ENCODE measurements at places on chromosomes 1 and 21.

- DNase-seq: no peak
Measured at GRCh38 chr21:17988102-17988437, 168.9 kb upstream of the C21orf91 start.

DNA sequence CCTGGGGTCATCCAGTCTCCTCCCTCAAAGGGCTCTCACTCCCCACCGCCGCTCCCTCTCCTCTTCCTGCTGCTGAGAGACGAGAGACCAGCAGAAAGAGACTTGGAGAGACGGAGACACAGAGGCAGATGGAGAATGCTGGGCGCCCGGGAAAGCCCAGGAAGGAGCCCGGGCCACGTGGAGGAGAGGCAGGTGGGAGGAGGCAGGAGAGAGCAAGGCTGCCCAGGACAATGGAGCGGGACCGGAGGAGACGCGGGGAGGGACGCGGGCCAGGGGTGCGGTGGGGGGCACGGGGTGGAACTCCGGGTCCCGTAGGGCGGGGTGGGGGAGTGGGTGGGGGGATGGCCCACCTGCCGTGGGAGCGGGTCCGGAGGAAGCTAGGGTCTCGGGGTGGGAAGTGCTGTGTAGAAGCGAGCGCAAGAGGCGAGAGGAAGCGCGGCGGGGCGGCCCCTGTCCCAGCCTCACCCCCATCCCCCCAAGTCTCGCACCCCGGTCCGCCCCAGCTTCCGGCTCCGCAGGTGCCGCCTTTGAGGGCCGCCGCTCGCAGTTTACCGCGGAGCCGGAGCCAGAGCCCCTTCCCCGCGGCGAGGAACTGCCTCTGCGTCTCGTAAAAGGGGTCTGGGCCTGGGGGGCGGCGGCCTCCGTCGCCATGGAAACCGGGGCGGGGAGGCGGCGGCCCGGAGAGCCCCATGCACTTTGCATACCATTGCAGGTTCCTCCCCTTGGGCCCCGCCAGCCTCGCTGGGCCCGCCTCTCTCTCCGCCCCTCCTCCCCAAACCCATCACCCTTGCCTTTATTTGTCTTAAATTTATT lies 11.7 kb upstream of the EPHA2 start:
- DNase-seq: peak; percentile 74

GRCh38 chr1:209539576-209539975 lies 43.9 kb upstream of the CAMK1G start:
- DNase-seq: no peak

GRCh38 chr1:167274061-167274460 lies 53.4 kb downstream of the POU2F1 start:
- DNase-seq: no peak

- no peak for DNase-seq
Measured at GRCh38 chr1:83813576-83813975, 185.4 kb downstream of the TTLL7 start.

DNA sequence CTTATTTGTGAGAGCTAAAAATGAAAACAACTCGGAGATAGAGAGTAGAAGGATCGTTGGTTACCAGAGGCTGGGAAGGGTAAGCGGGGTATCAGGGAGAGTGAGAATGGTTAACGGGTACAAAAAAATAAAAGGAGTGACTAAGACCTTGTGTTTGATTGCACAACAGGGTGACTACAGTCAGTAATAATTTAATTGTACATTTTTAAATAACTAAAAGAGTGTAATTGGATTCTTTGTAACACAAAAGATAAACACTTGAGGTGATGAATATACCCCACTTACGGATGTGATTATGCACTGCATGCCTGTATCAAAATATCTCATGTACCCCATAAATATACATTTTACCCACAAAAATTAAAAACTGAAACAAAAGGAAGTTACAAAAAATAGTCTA lies 29.4 kb downstream of the FOXJ3 start:
- no peak for DNase-seq

DNA sequence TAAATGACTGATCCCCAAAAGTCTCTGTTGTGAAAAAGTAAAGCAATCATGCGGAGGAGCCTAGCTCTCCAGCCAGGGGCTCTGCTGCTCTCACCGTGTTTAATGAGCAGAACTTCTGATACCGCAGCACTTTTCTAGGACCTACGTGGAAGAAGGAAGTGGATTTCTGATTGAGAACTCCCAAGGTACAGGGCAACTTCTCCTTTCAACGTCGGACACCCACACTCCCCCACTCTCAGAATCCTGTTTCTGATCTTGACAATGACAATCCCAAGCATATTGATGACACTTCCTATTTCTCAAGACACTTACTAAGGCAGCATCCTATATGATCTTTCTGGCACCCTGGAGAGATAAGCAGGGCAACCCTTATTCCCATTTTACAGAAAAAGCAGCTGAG lies 78.4 kb downstream of the PROX1 start:
- no peak for DNase-seq

DNA sequence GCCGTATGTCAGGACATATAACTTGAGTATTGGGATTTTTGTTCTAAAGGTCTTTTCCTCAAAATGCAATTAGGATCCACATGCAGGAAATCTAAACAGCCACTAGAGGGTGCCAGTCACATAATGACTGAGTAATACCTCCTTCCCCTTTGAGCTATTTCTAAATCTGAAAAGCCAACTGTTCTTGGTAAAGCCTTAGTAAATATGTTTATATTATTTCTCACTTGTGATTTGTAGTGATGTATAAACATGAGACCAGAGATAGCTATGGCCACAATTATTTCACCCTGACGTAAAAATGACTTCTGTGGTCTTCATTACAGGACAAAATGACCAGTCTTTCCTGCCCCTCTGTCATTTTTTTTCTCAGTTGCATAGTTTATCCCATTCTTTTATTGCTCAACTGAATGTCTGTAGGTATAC lies 41.0 kb upstream of the DR1 start:
- peak; percentile 40 for DNase-seq

GRCh38 chr1:223748773-223749733 lies 36.7 kb downstream of the CAPN2 start:
- peak; percentile 66 for DNase-seq

GRCh38 chr21:14686466-14687267 lies 140.6 kb upstream of the SAMSN1 start:
- no peak for DNase-seq

DNA sequence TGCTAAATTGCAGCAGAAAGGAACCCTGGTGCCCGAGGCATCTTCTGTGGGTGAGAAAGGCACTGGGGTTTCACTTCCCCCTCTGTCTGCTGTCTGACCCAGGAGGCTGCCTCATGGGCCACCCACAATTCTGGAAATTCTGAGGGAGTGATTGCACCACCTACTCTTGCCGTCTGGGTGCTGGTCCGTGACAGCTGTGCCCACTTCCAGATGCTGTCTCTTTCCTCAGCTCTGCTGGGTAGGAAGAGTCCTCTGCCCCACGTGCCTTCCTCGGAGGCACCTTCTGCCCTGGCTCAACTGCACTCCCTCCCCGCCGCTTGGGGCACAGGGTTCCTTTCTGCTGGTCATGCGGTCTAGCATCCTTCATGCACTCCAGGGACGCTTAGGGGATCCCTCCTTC lies 96.3 kb downstream of the ARHGEF10L start:
- peak; percentile 81 for DNase-seq

DNA sequence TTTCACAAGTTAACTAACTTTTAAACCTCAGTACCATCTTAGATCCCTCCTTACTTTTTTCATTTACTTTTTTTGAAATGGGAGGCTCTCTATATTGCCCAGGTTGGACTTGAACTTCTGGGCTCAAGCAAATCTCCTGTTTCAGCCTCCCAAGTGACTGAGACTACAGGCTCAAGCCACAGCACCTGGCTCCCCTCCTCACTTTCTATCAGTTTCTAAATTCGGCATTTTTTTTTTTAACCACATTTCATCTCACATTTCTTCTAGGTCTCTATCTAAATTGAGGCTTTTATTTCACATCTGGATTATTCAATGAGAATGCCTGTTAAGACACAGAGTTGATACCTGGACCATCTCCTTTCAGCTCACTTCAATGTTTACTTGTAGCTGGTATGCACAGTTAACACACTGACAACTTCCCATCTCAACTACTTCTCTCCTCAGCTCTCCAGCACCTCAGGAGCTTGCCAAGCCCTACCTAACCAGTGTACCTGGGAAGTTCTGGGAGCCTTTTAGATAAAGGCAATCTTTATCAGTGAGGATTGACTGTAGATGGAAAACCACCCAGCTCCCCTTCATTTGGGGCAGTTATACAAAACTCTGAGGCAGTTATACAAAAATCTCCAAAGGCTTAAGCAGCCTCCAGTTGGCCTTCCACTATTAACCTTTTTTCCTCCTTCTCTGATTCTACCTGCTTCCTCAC lies 3.4 kb downstream of the USP33 start:
- no peak for DNase-seq

- no peak for DNase-seq
Measured at GRCh38 chr1:228929476-228930027, 194.3 kb downstream of the RHOU start.

DNA sequence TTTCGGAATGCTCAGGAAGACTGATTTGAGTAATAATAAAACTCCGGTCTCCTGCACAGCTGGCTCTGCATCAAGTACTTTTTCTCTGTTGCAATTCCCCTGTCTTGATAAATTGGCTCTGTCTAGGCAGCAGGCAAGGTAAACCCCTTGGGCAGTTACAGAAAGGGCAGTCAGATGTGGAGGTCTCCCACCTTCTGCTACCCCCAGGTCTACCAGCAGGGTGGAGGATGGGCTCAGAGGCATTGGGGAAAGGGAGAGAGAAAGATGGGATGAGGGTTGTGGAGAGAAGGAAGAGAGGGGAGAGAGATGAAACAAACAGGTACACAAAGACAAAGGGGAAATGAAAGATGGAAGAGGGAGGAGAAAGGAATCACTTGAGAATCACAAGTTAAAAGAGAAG lies 156.8 kb downstream of the MIS18A start:
- no peak for DNase-seq

DNA sequence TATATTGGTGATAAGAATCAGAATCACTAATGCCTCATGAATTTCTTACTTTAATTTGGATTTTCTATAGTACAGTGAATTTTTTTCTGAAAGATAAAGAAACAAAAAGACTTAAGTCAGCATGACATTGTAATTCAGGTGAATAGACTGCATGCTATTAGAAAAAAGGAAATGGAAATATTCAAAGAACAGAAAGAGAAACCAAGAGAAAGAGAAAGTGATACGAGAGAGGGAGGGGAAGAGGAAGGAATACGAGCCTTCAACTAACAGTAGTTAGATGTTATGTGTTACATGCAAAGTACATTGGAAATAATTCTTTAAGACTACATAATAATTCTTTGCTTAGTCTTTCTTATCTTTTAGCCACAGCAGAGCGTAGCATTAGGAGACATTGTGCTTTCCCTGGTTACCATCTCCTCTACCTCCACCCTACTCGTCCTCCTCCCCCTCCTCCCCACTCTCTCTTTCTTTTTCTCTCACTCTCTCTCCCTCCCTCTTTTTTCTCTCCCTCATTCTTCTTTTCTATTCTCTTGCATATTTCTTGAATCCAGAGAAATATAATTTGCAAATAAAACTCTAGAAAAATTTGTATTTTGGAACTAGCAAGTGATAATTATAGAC lies 46.4 kb upstream of the ADGRL4 start:
- no peak for DNase-seq

DNA sequence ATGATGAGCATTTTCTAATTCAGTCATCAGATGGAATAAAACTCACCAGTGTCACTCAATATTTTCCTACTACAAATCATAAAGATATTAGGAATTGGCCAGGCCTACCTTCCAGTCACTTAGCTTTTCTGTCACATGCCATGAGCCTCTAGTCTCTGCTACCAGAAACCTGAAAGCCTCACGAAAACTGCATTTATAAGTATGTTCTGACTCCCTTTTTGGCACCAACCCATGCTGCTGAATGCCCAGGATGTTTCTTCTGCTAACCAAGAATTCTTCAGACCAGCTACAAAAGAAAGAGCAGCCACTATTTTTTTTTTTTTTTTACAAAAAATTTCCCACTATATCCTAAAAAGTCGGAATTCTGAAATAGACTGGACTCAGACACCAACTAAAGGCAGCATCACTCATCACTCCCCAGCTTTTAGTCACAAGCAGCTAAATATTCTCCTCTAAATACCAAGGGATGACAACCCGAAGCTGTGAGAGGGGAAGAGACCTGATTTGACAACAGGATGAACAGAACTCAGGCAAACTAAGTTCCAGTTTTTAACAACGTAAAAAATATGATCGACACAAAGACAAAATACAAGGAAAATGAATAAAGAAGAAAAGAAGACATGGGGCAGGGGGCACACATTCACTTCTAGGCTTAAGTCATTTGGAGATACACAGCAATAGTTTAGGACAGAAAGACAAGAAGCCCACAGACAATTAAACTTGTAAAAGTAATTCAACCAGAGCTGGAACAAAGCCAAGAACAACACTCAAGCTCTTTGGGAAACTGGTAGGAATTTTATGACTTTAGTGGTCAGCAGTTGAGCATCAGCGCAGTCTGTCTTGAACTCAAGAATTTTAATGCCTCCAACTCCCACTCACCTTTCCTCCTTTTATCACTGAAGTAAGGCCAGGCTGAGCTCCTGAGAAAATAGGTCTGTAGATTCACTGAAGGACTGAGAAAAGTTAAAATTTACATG lies 1.7 kb downstream of the DCAF8 start:
- DNase-seq: no peak

DNA sequence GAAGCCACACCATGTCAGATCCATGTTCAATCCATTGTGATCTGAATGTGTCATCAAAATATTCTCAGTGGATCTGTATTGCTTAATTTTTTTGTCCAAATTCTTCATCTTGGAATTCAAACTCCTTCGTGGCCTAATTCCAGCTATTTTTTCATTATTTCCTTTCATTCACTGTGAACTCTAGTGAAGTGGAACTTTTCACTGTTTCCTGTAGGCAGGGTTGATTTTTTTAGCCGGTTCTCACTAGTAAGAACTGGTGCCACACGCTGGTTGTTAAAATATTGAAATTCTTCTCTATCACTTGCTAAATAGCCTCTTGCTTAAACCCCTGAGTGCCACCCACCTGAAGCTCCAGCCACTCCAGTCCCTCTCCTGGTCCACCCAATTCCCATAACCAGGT lies 7.6 kb upstream of the S100A11 start:
- no peak for DNase-seq

All from CD4-positive, alpha-beta T cell treated with Interleukin-4 for 1 hour (primary cell).